ENCODE measurements at places on chromosomes 5 and 9.

DNA sequence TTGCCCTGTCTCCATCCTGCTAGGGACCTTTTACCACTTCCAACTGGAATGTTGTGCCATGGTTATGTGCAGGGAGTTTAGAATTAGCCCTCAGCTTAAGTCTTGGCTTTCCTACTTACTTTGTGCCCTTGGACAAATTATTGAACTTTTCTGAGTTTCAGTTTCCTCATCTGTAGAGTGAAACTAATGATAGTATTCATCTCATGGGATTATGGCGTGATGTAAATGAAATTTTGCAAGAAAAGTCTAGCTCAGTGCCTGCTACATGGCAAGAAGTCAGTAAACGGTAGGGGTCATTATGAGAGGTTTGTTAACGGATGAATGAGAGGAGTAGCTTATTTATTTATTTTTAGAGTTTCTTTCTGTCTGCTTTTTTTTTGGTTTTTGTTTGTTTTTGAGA, 1.8 kb downstream of the MVB12B start:
- no peak for DNase-seq

DNA sequence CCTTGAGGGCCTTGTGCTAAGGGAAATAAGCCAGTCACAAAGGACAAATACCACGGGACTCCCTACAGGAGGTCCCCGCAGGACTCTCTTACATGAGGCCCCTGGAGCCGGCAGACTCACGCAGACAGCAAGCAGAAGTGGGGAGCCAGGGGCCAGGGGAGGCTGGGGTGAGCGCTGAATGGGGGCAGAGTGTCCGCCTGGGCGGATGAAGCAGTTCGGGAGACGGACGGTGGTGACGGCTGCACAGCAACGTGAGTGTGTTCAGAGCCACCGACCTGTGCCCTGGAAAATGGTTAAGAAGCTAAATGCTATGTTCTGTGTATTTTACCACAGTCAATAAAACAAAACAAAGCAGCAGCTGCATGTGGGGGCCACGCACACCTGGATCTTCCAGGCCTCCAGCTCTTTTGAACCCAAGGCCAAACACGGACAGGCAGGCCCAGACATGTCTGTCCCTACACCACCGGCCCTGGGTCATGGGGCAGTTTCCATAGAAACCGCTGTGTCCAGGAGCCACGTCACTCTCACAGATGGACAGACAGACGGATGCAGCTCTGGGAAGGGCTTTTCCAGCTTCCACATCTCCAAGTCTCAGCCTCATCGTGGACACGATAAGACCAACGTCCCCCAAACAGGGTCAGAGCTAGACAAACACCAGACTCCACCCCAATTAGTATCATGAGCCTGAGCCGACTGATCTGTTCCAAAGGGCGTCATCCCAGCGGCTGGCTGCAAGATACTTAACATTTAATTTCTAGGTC, 103.9 kb downstream of the VAV2 start:
- no peak for DNase-seq

GRCh38 chr9:21576331-21577189, 94.4 kb upstream of the IFNE start:
- no peak for DNase-seq

GRCh38 chr5:78592735-78593386, 55.7 kb downstream of the LHFPL2 start:
- no peak for DNase-seq

DNA sequence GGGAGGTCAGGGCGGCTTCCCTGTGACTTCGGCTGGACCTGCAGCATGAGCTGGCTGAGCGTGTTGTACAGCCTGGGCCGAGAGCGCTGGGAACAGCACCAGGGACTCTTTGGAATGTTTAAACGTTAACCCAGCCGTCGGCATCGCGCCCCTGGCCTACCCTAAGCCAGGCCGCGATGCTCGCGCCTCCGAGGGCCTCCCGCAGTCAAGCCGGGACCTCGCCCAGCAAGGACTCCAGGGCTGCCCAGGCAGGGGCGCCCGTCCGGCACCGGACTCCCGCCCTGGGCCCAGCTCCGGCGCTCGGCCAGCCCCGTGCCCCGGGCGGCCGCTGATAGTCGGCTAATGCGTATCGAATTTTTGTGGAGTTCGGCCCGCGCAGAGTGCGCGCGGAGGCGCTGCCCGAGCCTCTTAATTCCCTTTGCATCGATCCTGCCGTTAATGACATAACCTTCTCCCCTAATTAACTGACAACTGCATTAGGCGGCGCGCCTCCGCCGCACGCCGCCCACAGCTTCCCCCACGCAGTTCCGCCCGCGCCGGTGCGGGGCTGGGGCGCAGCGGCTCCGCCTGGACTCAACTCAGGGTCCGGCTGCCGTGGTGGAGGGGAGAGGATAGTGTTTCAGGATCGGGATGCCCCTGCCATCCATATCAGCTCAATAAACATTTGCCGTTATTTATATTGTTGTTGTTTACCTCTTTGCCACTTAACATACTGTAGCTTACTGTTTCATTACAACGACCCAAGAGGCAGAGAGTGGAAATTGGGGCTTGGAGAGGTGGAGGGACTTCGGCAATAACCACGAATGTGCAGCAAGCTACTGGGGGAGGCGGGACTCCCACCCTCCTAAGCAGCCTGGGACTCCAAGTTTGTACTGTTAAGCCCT, 28.8 kb upstream of the CDC23 start:
- peak; percentile 76 for DNase-seq

DNA sequence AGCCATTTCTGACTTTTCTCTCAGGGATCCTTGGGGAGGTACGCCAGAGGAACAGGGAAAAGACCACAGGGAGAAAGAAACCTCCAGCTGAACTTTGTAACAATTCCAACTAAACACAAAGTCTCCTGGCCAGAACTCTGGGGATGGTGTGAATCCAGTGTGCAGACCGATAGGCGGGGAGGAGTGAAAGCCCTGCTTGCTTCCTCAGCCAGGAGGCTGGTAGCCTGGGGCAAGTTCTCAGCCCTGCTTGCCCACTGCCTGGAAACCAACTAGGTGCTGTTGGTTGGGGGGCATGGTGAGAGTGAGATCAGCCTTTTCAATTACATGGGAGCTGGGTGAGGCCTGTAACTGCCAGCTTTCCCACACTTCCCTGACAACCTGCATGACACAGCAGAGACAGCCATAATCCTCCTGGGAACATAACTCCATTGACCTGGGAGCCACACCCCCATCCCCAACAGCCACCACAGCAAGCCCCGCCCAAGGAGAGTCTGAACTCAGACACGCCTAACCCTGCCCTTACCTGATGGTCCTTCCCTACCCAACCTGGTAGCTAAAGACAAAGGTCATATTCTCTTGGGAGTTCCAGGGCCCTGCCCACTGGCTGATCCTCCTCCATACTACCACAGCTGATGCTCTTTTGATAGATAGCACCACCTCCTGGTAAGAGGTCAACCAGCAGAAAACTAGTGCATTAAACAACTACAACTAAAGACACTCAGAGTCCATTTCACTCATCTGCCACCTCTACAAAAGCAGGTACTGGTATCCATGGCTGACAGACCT, 100.1 kb upstream of the TNFAIP8 start:
- peak; percentile 34 for DNase-seq

GRCh38 chr5:15637886-15638285, 137.9 kb downstream of the FBXL7 start:
- no peak for DNase-seq

GRCh38 chr9:27247756-27248155, 49.2 kb downstream of the EQTN start:
- DNase-seq = peak; percentile 67

DNA sequence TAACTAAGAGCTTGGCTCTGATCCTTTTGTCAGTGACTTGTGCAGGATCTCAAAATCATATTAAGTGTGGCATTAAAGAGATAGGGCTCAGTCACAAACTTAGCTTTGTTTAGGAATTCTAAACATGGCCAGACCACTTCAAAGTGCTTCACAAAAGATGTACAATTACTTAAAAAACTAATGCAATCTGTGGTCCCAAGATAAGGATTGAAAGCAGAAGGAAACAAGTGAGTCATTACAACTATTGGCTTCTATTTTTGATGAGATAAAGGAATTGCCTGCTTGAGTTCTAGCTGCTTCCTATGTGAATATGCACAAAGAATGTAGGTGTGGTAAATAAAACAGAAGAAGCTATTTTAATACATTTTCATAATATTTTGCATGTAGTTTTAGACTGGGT, 44.9 kb upstream of the SLC12A2 start:
- DNase-seq = no peak

DNA sequence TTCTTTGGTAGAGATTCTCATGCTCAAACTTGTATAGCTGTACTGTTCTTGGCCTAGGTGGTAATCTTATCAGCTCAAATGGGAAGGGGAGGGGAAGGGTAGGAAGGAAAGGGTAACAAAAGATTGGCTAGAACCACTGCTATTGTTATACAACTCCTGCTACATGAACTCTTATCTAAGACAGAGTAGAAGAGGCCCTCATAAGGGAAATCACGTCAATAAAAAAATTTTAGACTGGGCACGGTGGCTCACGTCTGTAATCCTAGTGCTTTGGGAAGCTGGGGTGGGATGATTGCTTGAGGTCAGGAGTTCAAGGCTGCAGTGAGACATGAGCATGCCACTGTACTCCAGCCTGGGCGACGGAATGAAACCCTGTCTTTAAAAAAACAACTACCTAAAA, 15.9 kb downstream of the STOM start:
- DNase-seq = no peak

GRCh38 chr9:95643619-95644018, 126.8 kb upstream of the PTCH1 start:
- DNase-seq = no peak

DNA sequence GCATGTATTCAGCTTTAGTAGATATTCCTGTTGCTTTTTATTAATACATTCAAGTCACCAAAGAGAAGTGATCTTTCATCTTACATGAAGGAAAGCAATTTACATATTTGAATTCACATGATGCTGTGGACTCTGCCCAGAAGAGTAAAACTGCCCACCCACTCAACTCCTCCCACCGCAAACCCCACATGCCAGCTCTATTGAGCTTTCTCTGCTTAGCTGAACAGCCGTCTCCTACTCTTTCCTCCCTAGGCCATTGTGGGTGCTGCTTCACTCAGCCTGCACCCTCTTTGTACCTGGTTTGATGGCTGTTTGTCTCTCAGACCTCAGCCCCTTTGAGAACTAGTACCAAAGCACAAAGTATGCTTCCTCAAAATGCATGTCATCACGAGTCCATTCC, 48.4 kb upstream of the MAP3K1 start:
- no peak for DNase-seq

- no peak for DNase-seq
Observed at GRCh38 chr5:32714836-32715235, 3.7 kb downstream of the NPR3 start.

- DNase-seq = no peak
Observed at GRCh38 chr5:54207566-54207965, 102.8 kb downstream of the ARL15 start.

DNA sequence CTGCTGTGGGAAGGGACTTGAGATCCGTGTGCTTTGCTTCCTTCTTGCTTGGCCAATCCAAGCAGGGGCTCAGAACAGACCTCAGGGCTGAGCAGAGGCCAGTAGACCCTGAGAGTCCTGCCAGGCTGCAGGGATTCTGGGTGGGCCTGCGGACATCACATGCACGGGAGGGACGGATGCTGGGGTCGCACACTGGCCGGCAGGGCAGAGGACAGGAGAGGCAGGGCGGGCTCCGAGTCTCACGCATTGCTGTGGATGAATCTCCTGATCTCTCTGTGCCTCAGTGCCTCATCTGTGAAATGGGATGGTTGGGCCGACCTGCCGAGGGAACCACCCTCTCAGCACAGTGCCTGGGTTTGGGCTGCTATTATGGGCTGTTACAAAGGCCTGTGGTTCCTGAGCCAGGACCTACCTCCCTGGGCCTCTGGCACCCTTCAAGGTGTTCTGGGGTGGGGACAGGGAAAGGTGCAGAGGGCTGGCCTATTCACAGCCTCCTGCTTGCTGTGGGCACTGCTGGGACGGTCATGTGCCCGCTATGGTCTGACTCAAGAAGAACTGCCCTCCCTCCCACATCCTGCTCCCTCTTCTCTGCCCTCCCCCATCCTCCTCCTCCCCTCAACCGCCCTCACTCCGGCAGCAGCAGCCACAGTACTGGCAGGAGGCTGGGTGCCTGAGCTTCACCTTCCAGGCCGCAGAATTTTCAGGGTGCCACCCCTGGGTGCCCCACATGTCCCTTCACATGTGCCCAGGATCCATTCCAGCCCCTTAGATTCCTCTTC, 43.3 kb downstream of the NCS1 start:
- DNase-seq = no peak

DNA sequence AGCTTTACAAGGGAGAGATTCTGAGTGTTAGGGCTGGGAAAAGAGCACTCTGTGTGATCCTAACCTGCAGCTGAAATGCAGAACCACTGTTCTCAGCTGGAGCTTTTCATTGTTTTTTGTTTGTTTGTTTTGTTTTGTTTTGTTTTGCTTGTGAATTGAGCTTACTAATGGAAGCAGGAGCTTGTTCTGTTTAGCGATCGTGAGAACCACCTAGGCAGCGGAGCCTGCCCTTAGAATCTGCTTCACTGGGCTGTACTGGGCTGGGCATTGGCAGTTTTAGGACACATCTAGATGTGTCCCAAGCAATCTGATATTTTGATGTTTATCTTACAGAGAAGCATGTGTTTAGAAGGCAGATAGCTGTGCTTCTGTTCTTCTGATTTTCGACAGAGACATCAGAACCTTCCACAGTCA, 14.3 kb downstream of the SYK start:
- DNase-seq = no peak

DNA sequence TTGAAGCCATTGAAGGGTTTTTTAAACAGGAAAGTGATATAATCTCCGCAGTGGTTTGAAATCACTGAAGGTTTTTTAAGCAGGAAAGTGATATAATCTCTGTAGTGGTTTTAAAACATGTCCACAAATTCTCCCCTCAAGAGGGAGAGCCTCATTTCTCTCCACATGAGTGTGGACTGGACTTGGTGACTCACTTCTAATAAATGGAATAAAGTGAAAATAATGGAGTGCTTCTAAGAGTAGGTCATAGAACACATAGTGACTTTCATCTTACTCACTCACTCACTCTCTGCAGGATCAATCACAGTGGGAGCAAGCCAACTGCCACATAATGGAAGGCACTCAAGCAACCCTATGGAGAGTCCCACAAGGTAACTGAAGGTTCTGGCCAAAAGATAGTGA, 12.0 kb downstream of the CTNNAL1 start:
- DNase-seq = no peak

DNA sequence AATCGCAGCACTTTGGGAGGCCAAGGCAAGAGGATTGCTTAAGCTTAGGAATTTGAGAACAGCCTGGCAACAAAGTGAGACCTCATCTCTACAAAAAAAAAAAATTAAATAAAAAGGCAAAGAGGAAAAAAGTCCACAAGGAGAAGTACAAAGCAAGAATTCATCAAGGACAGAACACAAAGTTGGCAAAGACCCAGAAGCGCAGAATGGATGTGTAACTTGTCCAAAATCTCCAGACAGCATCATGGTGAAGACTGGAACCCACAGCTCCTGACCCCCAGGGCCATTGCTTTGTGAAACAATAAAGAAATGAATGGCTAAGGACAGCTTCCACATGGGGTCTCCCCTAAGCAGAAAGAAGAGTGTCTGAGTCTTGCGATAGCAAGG, 7.8 kb downstream of the HSD17B3 start:
- no peak for DNase-seq

- no peak for DNase-seq
Observed at GRCh38 chr5:160772854-160773253, 79.2 kb downstream of the ATP10B start.

- no peak for DNase-seq
Observed at GRCh38 chr5:150542933-150543445, 35.1 kb downstream of the NDST1 start.
